G401 (cell line): ENCODE measurements at places on chromosomes 7 and 10.

DNA sequence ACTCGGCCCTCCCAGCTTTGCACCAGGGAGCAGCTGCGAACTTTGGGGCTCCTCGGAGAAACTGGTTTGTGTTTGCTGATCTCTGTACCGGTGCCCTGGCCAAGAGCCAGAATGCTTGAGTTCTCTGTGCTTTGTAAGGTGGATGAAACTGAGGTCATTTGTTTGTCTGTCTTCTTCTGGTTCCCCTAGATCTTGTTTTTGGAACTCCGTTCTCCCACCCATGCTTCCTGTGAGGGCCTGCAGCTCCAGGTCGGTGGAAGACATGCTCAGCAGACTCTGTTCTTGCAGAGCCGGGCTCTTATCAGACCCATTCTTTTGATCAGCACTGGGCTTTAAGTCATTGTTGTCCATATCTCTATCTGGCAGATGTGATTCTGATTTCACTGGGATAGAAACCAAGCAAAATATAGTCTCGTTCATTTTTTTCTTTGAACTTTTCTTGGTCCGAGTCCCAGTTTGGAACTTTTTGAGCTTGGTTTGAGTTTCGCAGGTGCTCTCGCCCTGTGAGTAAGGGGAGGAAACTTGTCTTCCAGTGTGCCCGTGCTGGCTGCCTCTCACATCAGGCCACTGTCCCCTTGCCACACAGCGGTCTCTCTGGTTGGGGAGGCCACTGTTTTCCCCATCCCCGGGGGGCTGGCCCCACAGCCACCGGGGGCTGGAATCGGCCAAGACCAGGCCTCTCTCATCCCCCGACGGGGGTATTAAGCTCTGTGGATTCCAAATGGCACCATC is 31.2 kb downstream of the JCAD start:
- DNase-seq, result no peak

- no peak for DNase-seq
Measured at GRCh38 chr10:126001576-126001975, 105.2 kb downstream of the FANK1 start.

GRCh38 chr7:47967708-47968107 is 11.7 kb downstream of the HUS1 start:
- no peak for DNase-seq

GRCh38 chr7:77837966-77838365 is 39.4 kb downstream of the PHTF2 start:
- DNase-seq, result no peak

DNA sequence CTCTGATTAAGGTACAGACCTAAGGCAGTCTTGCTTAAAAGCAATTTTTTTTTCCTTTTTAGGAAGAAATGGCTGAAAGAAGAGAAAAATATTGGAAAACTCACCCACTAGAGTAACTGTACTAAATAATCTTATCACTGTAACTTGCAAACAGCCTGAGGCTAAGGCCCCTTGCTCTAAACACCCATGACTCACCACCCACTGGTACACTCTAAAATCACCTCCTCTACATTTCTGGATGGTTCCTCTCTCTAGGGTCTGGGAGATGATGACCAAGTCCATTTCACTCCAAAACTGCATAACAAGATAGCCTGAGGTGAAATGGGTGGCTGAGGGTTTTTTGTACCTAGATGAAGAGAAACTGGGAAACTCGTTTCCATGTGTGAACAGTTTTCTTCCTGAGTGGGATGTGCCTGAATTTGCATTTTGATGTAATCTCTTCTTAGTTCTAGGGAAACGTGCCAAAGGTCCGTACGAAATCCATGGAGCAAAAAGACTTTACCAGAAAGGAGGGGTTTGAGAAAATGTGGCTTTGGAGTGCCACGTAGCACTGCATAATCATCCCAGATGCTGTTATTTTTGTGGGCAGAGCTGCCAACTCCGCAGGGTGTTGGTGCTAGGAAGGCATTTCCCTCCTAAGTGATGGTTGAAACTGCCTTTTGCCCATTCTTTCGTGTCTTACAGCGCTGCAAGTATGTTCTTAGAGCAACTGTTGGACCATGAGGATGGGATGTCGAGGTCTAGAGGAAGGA is 113.5 kb upstream of the C10orf90 start:
- DNase-seq, result no peak

DNA sequence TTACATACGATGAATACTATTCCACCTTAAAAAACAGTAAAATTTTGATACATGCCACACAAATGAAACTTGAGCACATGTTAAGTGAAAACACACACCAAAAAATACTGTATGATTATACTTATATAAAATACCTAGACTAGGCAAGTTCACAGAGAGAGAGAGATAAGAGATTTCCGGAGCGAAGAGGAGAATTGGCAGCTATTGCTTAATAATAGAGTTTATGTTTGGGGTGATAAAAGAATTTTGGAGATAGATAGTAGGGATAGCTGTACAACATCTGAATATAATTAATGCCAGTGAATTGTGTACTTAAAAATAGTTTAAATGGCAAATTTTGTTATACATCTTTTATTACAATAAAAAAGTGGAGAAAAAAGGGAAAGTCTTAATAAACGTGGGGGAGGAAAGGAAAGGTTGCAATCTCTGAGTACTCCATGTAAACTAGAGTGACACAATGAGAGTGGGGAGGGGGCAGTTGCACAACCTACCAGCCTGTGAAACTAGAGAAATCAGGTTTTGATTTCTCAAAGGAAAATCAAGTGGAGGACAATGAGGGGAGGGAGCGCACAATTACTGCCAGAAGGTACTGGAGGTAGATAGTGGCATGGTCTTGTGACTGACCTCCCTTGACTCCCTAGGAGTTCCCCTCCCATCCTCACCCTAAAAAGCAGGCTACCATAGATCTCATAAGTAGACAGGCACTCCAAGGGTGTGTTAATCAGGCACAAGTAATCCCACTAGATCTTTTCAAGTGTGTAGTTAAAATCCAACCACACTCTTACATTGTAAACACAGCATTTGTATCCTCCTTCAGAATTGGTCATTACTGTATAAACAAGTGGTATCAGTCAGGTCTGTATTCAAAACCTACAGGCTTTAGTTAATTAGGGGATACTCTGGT is 31.6 kb upstream of the ANK3 start:
- no peak for DNase-seq

GRCh38 chr10:17179002-17179401 is 22.5 kb downstream of the TRDMT1 start:
- no peak for DNase-seq

DNA sequence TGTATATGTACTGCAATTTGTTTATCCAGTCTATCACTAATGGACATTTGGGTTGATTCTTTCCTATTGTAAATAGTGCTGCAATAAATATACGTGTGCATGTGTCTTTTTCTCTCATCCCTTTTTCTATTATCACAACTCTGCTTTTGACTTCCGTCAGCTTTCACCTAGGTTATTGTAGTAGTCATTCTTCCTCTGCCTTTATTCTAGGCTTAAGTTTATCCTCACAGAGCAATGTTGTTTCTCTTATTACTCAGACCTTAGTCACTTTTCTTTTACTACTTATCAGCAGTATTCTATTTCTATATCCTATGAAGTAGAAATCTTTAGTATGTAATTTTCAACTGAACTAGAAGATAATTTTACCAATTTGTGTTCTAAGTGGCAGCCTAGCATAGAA is 175.3 kb upstream of the SEMA3E start:
- no peak for DNase-seq

DNA sequence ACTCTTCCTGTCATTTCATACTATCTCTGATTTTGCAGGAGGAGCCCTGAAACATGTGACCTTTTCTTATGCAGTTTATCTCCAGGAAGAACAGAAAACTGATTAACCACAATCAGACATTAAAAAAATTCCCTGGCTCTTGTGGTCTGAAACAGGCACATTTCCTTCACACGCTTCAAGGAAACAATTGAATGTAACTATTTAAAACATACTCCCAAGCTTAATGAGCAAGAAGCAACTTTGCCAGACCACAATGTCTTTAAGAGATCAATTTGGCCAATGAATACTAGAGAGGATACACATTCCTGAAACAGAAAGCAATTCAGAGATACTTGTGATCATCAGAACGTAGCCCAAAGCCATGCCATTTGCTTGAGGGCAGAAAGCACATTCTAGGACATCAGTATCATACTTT is 65.8 kb downstream of the PIP4K2A start:
- DNase-seq, result no peak

GRCh38 chr7:15839416-15840100 is 153.1 kb upstream of the MEOX2 start:
- DNase-seq, result peak; percentile 29

- no peak for DNase-seq
Measured at GRCh38 chr10:29033311-29033940, 255.4 kb upstream of the LYZL1 start.

DNA sequence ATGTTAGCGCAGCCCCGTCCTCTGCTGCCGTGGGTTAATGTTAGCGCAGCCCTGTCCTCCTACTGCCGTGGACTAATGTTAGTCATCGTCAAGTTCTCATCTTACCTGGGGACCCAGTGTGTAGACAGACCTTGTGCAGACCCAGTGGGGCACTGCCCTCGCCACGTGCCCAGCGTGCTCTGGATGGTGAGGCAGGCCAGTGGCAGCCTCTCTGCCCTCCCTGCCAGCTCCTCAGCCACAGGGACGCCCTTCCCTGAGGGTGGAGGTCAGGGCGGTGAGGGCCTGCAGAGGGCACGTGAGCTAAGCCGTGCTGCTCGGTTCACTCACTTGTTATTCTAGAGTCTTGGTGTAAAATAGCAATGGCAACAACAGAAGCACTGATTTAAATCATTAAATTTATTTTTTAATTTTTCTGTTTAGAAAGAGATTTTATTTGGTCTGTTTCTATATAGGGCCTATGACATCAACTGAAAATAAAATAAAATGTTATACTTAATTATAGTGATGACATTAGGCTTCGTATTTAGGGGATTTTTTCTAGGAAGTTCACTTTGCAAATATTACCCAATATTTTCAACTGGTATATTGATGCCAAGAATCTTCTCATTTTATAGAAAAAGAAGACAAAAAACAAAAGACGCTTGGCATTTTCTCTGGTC is 48.4 kb downstream of the NKX6-2 start:
- no peak for DNase-seq

DNA sequence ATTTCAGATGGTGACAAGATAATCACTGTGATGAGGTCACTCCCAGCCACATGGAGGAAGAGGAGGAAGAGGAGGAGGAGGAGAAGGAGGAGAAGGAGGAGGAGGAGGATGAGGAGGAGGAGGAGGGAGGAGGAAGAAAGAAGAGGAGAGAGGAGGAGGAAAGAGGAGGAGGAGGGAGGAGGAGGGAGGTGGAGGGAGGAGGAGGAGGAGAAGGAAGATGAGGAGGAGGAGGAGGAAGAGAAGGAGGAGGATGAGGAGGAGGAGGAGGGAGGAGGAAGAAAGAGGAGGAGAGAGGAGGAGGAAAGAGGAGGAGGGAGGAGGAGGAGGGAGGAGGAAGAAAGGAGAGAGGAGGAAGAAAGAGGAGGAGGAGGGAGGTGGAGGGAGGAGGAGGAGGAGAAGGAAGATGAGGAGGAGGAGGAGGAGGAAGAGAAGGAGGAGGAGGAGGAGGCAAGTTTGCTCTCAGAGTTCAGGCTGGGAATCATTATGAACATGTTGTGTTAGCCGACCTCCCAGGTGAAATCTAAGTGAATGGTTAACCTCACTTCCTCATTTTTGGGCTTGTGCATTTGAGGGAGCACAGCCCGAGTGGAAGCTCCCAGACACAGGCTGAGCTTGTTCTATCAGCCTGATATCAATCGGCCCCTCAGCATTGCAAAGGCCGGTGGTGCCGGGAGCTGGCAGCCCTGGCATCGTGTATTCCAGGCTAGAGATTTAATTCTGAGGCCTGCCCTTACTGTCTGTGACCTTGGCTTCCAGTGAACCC is 236.2 kb upstream of the PITRM1 start:
- no peak for DNase-seq

- DNase-seq, result no peak
Measured at GRCh38 chr10:88853155-88853881, 1.7 kb upstream of the ANKRD22 start.

- no peak for DNase-seq
Measured at GRCh38 chr10:49135575-49136313, 1.9 kb upstream of the FAM170B start.

DNA sequence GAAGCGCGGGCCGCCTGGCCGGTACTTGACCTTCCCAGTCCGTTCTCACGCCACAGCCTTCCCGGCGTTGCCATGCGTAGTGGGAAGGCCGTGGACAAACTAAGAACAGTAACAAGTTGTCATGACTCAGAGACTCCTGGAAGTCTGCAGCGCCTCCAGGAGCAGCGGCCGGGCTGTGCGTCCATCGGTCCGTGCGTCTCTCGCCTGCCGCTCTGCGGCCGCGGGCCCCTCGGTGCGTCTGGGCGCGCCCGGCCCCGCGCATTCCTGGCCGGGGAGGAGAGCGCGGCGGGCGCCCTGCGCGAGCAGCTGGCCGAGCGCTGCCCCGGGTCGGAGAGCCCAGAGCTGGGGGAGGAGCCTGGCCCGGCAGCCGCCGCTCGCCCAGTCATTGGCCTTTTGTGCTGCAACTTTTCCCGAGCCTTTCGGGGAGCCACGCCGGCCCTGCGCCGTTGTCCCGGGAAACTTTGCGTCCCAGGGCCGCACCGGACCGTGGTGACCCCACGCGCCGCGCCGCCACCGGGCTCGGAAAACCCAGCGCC is 123.7 kb downstream of the TACC2 start:
- peak; percentile 26 for DNase-seq

GRCh38 chr10:28842321-28842720 is 165.0 kb downstream of the BAMBI start:
- no peak for DNase-seq
